Activated CD4-positive, alpha-beta T cell treated with anti-CD3 and anti-CD28 coated beads, Interleukin-2, amount 50 U/mL, for 24 hours (primary cell): ENCODE measurements at places on chromosomes 6 and 20.

DNA sequence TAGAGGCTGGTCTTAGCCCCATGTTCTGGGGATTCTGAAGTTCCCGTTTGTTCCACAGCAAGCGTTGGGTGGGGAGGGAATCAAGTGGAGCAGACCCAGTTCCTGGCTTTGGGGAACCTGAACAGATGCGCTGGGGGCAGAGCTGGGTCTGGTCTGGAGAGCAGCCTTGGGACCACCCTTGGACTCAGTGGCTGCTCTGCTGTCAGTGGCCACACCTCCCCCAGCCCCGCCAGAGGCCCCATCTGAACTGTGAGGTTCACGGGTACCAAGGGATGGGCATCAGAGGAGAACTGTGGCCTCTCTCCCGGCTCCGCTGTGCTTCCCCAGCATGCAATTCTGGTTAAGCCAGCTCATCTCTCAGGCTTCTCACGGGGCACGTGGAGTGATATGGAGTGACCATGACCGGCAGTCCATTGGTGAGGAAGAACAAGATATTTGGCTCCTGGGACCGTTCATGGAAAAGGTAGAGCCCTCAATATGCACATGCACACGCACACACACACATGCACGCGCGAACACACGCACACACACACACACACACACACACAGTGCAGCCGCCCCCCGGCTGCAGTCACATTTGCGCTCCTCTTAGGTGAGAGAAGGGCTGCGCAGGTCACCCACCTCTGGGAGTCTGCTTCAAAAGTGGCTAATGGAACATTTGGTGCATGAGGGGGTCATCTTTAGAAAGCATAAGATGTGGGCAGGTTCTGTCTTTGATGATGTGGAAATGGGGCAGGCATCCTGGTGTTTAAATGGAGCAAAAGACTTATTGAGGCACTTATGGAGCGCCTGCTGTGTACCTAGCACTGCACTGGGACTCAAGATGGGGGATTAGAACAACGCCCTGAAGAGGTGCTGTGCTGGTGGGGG, 6.0 kb downstream of the DLGAP4 start:
- DNase-seq, result no peak

GRCh38 chr6:169106176-169106575, 147.5 kb downstream of the THBS2 start:
- no peak for DNase-seq

DNA sequence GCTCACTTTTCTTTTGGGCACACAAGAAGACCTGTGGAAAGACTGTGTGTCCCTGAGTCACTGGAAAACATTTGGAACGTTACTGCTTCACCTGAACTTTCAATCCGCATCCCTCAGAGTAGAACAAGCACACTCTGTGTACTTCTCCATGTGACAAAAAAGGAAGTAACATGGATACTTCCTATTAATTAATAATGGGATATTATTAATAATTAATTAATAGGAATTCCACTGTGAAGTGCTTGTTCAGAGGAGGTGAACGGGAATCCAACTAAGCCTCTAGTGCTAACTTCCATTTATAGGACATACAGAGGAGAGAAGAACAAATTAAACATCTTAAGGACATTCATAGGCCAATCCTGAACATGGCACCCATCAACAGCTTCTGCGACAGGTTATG, 407.8 kb downstream of the SYNE1 start:
- DNase-seq, result no peak

GRCh38 chr6:131199568-131200272, 64.5 kb downstream of the AKAP7 start:
- DNase-seq, result peak; percentile 37

DNA sequence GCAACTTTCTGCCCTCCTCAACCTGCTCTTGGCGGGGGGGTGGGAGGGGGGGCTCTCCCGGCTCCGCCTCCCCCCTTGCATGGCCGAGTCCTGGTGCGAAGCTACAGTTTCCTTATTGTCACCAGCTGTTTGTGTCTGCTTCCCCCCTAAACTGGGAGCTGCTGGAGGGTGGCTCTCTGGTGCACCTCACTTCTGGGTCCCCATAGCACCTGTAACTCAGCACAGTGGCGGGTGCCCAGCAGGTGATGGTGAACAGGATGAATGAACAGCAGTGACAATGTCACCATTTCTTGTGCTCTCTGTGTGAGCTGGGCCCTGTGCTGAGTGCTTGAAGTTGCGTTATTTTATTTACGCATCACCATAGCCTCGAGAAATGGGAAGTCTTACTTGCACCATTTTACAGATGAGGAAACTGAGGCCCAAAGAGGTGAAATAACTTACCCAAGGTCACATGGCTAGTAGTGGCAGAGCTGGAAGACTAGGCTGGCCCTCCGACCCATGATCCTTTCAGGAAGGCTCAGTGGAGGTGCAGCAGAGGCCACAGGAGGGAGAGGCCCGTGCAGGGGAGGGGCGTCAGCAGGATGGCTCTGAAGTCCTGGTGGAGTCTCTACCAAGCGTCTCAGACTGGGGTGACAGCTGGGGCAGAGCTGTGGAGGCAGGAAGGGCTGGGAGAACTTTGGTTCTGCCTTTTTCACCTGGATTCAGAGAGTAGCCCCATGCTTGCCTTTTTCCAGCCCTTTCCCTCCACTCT, 41.8 kb downstream of the SRC start:
- no peak for DNase-seq

- no peak for DNase-seq
Measured at GRCh38 chr6:42429836-42430235, 21.9 kb downstream of the TRERF1 start.

GRCh38 chr6:163349696-163350095, 64.8 kb upstream of the QKI start:
- DNase-seq, result no peak

DNA sequence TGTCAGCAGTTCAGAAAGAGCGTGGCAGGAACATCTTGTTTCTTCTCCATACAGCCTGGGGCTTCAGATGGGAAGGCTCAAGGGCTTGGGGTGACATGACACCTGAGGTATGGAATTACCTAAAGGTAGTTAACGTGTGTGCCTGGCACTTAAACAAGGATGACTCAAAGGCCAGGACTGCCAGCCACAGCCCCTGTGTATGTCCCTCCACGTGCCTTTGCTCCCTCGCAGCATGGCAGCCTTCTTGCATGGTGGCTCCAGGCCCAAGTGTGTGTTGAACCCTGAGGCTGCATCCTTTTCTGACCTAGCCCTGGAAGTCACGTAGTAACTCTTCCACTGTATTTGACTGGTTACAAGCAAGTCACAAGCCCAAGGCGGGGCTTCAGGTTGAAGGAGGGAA, 33.6 kb upstream of the MYL9 start:
- no peak for DNase-seq

- DNase-seq, result no peak
Measured at GRCh38 chr6:112683926-112684325, 336.8 kb downstream of the RFPL4B start.

DNA sequence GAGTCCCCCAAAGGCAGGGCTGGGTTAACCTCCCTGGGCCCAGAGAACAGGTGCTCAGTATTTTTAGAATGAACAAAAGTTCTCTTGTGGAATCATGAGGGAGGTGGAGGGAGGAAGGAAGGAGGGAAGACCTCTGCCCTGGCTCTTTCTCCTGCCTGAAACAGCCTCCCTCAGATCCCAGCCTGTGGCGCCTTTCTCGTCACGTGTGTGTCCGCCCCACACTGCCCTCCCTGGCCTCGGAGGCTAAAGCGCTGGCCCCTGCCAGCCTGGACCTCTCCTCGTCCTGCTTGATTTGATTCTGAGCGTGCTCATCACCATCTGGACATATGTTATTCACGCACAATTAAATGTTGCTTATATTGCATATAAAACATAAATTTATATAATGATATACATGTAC, 40.9 kb downstream of the PHACTR3 start:
- no peak for DNase-seq

- DNase-seq, result no peak
Measured at GRCh38 chr6:30006170-30007131, 54.6 kb upstream of the POLR1H start.

GRCh38 chr6:141510803-141511202, 621.9 kb upstream of the GJE1 start:
- no peak for DNase-seq

DNA sequence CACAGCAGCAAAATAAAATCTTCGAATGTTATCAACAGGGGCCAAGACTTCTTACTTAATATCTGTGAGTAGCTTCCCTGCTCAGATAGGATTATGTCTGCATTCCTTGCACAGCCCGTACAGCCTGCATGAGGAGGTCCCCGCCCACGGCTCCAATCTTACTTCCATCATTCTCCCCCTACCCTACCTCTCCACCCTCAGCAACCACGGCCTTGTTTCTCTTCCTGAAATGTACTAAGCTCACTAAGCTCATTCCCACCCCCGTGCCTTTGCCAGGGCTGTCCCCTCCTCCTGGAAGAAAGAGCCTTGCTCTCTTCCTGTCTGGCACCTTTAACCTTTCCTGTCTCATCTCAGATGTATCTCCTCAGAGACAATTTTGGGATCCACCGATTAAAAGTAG, 120.4 kb downstream of the BCAS1 start:
- DNase-seq, result no peak

DNA sequence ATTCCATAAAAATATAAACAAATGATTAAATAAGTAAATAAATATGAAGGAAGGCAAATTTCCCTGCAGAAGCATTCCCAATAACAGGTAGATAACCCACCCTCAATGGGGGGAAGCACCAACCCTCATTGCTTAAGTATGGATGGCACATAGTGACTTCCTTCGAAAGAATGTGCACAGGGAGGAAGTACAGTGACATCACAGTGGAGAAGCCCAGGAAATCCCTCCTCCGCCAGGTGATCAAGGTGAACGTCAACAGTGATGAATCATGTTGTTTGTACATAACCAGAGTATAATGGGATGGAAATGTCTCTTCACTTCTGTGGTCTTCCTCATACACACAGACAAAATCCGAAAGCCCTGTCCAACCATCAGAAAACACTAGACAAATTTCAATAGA, 267.9 kb downstream of the THBS2 start:
- DNase-seq, result no peak

DNA sequence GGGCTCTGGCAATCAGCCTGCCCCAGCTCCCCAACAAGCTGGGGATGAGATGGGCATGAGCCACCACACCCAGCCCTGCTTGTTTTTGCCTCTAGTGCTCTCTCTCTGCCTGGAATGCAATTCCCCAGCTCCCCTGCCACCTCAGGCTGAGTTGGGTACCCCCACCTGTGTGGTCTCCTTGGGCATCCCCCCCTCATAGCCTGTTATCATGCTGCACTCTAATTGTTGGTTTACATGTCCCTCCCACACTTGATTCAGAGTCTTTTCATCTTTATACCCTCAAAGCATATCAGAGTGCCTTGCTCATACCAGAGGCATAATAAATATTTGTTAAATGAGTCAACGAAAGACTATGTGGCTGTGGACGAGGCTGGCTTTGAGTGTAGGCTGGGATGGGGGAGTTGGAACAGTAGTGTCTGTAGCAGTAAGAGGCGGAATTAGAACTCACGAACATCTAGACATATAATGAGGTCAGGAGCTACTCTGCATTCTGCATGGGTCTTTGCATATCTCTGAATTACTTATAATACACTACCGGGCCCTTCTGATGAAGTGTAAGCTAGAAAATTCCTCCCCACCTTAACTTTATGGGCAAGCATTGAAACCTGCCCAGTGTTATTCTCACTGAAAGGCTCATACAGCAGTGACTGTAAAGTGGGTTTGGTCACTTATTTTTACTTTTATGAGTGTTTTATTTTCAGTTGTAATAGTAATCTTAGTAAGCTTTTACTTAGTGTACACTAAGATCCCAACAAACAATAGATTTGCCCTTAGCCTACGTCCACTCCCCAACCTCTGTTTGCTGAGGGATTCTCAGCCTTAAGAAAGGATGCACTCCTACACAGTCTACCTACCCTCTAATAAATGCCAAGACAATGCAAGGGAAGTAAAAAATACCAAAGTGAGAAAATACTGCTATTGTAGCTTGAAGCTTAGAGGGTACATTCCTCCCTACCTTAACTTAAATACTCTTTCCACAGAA, 58.7 kb downstream of the EDN1 start:
- no peak for DNase-seq

GRCh38 chr6:93746892-93747291, 327.5 kb upstream of the EPHA7 start:
- no peak for DNase-seq

- no peak for DNase-seq
Measured at GRCh38 chr6:144460327-144461095, 175.4 kb downstream of the UTRN start.

GRCh38 chr20:53468587-53468986, 125.1 kb downstream of the ZNF217 start:
- no peak for DNase-seq

DNA sequence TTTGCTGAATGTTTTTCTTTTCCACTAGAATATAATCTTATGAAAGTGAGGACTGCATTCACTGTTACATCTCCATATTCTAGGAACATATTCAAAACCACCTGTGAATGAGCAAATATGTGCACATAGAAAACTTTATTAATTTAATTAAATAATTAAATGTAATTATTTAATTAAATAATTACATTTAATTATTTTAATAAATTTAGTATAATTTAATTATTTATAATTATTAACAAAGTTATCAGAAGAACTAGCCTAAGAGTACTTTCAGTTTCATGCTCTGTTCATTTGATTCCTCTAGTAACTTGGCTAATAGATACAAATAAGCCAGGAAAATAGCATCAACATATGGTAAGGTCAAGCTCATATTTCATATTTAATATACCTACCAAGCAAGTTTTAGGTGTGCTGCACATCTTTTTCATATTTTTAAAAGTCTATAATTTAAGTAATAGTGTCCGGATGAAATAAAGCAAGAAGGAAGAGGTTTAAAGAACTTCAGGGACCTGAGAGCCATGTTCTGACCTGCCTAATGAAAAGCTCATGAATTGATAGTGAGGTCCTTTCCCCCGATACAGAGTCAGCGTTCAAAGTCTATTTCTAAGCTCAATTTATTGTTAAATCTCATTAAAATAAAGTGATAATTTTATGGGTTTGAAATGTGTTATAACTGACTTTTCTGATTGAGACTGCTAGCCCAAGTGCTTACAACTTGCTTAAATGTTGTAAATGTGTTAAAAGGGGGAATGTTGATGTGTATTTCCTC, 361.4 kb upstream of the FLRT3 start:
- no peak for DNase-seq

DNA sequence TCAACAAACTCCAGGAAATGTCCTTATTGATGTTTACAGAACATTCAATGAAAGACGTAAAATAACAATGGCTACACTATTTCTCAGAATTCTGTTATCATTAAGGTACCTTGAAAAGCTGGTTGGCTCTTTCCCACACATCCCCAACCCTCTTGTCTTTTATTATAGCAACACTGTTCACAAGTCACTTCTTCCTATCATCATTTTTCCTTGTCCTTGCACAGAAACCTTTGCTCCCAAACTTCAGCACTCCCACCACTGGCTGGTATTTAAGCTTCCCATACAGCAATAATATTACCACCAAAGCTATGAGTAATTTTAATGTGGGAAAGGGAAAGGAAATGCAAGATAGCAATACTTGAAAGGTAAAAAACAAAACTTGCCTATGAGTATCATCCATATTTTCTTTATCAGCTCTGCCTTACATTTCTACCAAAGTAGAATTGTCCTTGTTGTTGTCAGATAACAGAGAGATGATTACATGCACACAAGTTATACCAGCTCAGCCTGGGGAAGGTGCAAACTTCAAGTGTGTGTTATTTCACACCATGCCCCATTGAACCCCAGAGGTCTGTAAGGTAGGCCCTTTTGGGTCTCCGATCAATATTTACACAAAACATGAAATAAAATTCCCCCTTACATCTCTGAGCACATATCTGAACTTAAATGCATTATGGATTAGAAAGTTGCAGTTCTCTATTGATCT, 32.2 kb downstream of the ARHGAP18 start:
- no peak for DNase-seq

- DNase-seq, result no peak
Measured at GRCh38 chr20:53599378-53599777, 5.7 kb upstream of the ZNF217 start.
